ENCODE measurements at places on chromosomes 11 and 22.

- DNase-seq = no peak
Observed at GRCh38 chr22:16818538-16818937, 6.7 kb downstream of the XKR3 start.

DNA sequence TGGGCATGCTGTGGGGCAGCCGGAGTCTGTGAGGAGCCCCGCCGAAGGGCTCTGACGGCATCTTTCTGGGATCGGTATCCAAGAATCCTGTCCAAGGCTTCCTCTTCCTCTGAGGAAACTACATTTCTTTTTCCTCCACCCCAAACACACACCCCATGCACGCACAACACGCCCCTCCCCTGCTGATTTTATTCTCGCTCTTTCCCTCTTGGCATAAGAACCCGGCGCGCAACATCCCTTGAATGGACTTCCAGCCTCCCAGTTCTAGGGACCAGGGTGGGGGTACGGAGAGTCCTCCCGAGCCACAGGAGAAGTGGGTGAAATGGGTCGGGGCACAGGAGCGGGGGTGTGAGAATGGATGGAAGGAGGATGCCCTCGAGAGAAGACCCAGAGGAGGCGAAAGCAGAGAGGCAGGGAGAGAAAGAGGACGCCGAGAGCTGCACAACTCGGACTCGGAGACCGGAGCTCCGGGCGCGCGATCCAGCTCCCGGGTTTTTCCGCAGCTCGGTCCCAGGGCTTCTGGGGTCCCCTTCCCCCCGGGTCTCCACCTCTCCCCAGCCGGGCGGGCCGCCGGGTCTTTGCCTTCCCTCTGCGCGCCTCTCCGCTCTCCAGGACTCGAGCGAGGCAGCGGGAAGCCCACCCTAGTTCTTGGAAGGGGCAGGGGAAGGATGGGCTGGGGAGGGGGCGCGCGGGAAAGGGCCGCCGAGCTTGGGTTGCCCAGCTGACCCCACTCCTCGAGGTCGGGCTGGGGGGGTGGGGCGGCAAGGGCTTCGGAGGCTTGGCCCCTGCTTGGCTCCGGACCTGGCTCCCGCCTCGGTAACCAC is 1.5 kb upstream of the LARGE1 start:
- peak; percentile 29 for DNase-seq

DNA sequence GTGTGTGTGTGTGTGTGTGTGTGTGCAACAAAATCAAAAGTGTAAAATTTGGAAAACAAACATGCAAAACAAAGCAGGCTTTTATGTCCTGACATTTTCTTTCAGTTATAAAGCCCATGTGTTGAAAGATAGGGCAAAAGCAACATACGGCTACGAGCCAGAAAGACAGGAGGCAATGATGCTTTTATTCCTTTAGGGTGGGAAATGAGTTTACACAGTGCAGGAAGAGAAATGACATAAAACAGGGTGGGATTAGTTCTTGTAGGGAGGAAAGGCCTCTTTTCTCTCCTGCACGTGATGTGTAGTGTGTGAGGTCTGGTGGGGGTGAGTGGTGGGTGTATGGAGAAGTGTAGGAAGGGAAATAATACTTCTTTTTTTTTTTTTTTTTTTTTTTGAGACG is 29.4 kb downstream of the IL18 start:
- no peak for DNase-seq

DNA sequence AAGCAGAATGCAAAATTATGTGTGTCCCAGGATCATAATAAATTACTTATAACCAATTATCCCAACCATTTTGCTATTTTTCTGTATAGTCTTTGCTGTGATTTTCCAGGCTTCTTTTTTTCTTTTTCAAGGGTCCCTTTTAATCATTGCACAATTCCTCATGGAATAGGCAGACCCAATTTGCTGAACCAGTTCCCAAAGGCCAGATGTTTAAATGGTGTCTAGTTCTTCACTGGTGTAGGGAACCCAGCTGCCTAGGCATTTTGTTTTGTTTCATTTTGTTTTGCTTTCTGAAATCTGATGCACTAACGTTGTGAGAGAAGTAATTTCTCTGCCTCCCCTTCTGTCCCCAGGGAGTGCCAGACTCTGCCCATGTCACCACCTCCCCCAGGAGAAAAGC is 60.4 kb downstream of the CHST1 start:
- no peak for DNase-seq

GRCh38 chr11:20031155-20032001 is 128.9 kb downstream of the DBX1 start:
- DNase-seq = no peak

DNA sequence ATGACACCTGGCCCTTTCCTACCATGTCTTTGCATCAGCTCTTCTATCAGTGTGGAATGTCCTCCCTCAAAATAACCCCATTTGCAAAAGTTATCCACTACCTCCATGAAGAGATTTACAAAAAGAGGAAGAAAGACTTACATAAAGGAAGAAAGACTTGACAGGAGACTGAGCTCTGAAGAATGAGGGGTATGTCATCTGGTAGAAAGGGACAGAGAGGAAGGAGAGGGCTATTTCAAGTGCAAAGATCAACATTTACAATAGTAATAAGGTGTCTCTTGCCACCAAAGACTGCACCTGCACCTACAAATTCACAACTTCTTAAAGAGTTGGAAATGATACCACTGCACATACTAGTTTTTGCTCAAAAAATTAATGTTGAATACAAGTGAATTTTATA is 18.2 kb downstream of the PAK1 start:
- DNase-seq = no peak

- peak; percentile 99 for DNase-seq
Observed at GRCh38 chr22:46006379-46007002, 29.5 kb upstream of the WNT7B start.

GRCh38 chr11:68026391-68027105 is 3.9 kb upstream of the NDUFS8 start:
- DNase-seq = peak; percentile 65

GRCh38 chr22:49786976-49787706 is 40.5 kb downstream of the BRD1 start:
- DNase-seq = no peak

GRCh38 chr11:72338741-72339140 is 94.8 kb upstream of the PHOX2A start:
- DNase-seq = no peak

DNA sequence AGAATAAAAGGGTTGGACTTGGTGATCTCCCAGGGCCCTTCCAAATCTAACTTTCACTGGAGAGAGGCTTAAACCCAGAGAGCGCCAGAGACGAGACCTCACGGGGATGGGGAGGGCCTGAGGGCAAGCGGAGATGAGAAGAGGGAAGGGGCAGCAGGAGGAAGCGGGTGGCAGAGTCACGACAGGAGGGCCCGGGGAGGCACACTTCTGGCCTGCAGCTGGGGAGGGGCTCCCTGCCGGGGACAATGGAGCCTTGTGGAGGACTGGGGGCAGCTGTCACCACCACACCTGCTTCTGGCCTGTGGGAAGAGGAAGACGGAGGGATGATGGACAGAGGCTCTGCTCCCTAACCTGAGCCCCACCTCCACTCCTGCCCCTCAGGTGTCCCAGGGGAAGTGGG is 40.2 kb downstream of the PDE2A start:
- DNase-seq = no peak

- DNase-seq = no peak
Observed at GRCh38 chr22:31742115-31742514, 7.8 kb downstream of the PRR14L start.

- DNase-seq = no peak
Observed at GRCh38 chr11:108881131-108881530, 216.3 kb downstream of the DDX10 start.

Data from pancreas (tissue), 10 donors.